ENCODE measurements at places on chromosomes 1 and 21.

GRCh38 chr21:35461700-35462099 lies 412.6 kb upstream of the RUNX1 start:
- DNase-seq: no peak

DNA sequence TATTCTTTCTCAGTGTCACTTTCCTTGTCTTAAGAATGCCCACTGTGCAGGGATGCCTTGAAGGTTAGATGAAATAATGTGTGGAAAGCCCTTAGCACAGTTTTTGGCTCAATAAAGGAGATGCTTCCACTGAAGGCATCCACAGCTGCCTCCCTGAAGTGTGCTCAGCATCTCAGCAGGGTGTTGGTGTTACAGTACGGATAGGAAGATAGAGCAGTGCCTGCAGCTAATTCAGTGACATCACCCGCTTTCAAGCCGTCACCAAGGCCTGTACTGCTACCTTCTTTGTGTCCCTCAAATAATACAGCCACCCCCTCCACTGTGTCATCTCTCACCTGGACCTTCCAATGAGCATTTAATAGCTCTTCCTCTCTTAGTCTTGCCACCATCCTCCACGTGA lies 59.0 kb downstream of the NDUFS5 start:
- DNase-seq: peak; percentile 28

DNA sequence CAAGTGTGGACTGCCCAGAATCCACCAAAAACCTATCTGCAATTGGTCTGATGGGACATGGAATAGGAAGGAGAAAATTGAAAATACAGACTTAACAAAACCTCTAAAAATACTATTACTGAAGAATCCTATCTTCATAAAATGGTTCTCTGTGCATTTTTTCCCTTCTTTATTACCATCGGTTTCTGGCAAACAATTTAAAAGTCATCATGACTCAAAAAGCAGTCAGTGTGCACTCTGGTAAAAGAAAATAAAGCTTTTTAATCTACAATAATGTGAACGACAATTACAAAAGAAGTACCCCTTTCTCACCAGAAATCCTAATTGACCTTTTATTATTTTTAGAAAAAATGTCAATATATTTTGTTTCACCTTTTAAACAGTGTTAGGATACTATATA lies 186.3 kb downstream of the TPR start:
- no peak for DNase-seq

- no peak for DNase-seq
Observed at GRCh38 chr1:31408788-31409318, 4.2 kb upstream of the SERINC2 start.

GRCh38 chr21:36104317-36105300 lies 30.3 kb upstream of the CBR3 start:
- DNase-seq: peak; percentile 63

GRCh38 chr1:246680696-246681130 lies 43.5 kb upstream of the SCCPDH start:
- DNase-seq: no peak

DNA sequence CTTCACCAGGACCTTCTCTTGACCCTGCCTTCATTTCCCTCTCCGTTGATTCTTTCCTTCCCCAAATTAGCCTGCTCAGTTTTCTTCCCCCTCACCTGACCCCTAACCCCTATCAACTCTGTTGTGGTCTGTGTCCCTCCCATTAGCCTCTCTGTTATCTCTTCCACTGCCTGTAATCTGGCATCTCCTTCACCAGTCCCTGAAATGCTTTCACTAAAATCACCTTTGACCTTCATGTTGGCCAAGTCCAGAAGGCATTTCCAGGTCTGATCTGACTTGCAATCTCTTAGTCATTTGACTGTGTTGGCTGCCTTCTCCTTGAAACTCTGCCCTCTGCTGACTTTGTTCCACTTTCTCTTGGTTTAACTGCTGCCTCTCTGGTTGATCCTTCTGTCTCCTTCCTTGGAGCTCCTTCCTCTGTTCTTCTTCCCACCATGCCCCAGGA lies 28.2 kb downstream of the ATP8B2 start:
- peak; percentile 33 for DNase-seq

GRCh38 chr1:1243807-1244191 lies 2.7 kb downstream of the C1QTNF12 start:
- DNase-seq: no peak

GRCh38 chr1:115697619-115698018 lies 55.8 kb downstream of the VANGL1 start:
- no peak for DNase-seq
